Peyer's patch (tissue), 4 donors: ENCODE measurements at places on chromosomes 2 and 18. TPM values are rescaled to one million over a fixed set of nuclear protein-coding genes. Genes with fewer than 3 reads are reported as not detected.

DNA sequence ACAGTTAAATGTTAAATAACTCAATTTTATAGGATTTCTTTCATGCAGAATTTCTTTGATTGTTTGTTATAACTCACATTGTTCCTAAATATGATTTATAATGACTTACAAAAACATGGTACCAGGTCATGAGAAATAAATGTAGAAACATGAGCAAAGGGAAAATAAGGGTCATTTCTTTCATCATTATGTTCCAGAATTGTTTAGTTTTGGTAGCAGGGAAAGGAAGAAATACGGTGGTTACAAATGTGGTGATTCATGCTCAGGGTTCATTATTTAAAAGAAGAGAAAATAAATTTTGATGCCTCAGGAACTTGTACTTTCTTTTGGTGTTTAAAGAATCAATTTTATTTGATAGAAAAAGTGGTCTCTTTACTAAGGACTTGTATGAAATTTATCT, 4.4 kb downstream of the LYPD6B start:
- H3K4me3 ChIP-seq, result no peak overlapping the region
- H3K27ac ChIP-seq, result no peak overlapping the region

DNA sequence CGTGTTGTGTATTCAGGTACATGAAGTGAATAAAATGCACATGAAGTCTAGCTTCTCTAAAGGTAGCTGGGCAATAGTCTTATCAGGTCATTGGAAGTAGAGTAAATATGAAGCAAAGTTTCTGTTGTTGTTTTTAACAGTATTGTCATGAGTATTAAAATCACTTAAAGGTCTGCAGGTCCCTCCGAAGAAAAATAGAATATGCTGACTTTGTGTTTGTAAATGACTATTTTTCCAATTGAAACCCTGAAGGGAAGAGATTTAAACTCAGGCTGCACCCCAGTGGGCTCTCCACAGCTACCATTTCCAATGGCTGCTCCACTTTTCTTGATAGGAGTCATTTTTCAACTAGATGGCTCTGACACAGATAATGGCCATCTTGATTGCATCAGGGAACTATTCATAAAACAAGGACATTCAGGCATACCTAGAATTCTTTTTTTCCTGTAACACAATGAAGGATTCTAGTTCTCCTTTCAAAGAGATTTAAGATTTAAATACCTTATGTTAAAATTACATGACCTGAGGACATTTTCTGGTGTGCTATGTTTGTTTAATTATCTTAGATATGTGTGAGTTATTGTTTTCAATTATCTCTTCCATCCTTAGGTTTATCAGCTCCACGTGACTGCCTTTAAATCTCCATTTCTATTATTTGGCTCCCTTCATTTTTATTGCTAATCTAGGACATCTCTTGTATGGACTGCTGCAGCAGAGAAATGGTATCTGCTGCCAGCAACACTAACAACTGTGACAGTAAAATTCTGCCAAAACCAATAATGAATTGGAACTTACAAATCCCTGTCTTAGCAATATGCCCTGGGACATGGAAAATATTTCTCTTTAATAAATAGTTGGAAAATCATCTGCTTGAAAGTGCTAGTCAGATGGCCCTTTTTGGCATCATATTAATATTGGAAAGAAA, 149.2 kb upstream of the NOSTRIN start:
- no peak overlapping the region for H3K4me3 ChIP-seq
- no peak overlapping the region for H3K27ac ChIP-seq
- DNase-seq, result no peak
- no peaks in the 10 kb centered on the region for H3K36me3 ChIP-seq

DNA sequence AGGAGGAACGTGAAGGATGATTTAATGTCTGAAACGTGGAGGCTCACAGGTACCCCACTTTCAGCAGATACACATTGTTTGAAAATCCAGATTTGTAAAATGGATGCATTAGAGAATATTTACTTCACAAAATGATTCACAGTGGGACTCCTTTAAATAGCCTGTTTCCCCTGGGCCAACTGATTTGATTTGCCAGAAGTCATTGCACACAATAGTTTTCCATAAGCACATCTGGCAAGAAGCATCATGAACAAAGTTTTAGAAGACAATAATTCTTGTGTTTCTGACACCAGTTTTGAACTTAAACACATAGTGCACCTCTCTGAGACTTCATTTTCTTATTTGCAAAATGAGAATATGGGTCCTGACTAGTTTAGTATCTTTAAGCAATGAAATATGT, 451.4 kb upstream of the SLC14A2 start:
- peaks cover 20% of the 10 kb centered on the region for H3K4me1 ChIP-seq
- H3K4me3 ChIP-seq, result no peak overlapping the region
- DNase-seq, result no peak
- no peak overlapping the region for H3K27ac ChIP-seq
- no peaks in the 10 kb centered on the region for H3K36me3 ChIP-seq
- no peaks in the 10 kb centered on the region for H3K27me3 ChIP-seq

GRCh38 chr18:63831080-63831788, 56.0 kb downstream of the SERPINB7 start:
- DNase-seq, result no peak
- no peak overlapping the region for H3K27ac ChIP-seq
- H3K4me1 ChIP-seq, result no peaks in the 10 kb centered on the region
- no peaks in the 10 kb centered on the region for H3K36me3 ChIP-seq

DNA sequence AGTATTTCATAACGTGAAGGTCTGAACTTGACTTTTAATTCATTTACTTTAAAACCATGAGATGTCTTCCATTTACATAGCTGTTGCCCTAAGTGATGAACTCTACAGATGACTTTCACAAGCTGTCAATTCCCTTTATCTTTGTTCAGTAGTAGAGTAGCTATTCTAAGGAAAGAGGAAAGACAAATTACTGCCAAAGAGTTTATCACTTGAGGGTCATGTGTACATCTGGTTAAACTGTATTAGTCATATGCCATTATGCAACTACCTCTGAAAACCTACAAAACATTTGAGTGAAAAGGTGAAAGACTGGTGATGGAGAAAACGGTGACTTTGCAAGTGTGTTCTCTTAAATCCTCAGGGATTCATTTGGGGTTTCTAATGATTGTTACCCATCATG, 763.9 kb downstream of the TMEM182 start:
- H3K27me3 ChIP-seq, result no peaks in the 10 kb centered on the region
- H3K27ac ChIP-seq, result no peak overlapping the region

GRCh38 chr2:79929624-79930023, 374.9 kb downstream of the LRRTM1 start:
- H3K4me3 ChIP-seq, result no peak overlapping the region
- H3K27ac ChIP-seq, result no peak overlapping the region
- DNase-seq, result no peak
- no peaks in the 10 kb centered on the region for H3K36me3 ChIP-seq
- no peaks in the 10 kb centered on the region for H3K27me3 ChIP-seq

The FAHD2A gene
- 112 TPM for total RNA-seq

The SP5 gene
- 0.40 TPM for total RNA-seq

The RNPEPL1 gene
- total RNA-seq, result 85.0 TPM
